Brain pericyte (primary cell): ENCODE measurements at places on chromosomes 1 and 21.

DNA sequence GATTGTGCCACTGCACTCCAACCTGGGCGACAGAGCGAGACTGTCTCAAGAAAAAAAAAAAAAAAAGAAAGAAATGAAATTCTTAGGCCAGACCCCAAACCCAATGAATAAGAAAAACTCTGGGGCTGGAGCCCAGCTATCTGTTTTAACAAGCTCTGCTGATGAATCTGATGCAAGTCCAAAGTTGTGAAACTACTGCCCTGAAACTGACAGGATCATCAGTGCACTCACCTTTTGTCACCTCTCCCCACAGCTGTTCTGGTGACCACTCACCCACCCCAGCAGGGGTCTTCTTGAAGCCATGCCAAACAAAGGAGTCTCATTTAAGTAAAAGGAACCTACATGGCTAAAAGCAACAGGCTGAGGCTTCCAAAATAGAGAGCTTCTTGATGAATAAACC lies 8.4 kb downstream of the PABPC4 start:
- DNase-seq = no peak

DNA sequence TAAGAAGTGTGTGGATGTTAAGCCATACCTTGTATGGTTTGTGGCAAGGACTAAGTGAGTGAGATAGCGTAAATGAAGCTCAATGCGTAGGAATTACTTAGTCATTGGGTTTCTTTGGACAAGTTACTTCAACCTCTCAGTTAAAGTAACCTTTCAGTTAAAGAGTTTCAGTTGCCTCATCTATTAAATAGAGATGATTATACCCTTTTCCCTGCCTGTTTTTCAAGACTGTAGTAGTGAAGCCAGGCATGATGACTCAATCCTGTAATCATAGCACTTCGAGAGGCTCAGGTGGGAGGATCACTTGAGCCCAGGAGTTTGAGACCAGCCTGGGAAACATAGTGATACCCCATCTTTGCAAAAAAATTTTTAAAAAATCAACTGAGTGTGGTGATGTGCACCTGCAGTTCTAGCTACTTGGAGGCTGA lies 6.3 kb downstream of the ZMPSTE24 start:
- DNase-seq = no peak

GRCh38 chr1:147640553-147641165 lies 29.7 kb downstream of the ACP6 start:
- DNase-seq = no peak

DNA sequence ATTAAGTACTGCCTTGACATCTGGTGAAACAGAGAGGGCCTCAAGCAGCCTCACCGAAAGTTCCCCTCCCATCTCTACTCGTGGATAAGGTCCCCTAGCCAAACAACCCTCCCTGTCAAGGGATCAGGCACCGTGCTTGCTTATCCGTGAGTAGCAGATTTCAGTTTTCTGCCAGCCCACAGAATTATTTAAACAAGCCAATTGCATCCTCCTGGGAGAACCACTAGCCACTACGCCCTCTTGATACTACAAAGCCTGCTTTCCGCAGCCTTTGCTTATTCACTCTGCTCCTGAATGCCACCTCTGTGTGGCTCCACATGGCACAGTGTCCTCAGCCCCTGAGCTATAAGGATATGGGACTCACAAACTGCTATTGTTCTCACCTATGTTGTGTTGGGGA lies 5.9 kb upstream of the TFF2 start:
- DNase-seq = no peak

GRCh38 chr1:154741327-154741726 lies 128.8 kb downstream of the KCNN3 start:
- no peak for DNase-seq

DNA sequence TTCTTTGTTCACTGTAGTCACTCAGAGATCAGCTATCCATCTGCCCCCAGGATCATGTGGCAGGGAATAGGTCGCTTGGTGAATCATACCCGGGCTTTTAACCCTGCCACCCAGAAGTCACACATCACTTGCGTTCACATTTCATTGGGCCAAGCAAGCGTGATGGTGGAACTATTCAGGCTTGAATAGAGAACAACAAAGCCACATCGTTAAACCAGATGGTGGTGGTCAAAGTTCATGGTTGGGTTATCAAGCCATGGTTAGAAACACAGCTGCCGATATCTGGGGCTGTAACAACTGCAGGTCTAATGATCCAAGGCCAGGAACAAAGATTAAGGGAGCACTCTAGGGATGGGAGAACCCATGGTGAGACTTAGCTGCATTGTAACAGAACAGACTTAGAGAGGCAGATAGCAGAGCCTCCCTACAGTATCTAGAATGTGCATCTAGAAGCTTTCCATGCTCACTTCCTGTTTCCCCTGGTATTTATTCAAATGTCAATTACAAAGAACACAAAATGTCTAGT lies 40.0 kb upstream of the PTPRC start:
- no peak for DNase-seq

- no peak for DNase-seq
Measured at GRCh38 chr1:225847610-225848009, 34.6 kb downstream of the TMEM63A start.

DNA sequence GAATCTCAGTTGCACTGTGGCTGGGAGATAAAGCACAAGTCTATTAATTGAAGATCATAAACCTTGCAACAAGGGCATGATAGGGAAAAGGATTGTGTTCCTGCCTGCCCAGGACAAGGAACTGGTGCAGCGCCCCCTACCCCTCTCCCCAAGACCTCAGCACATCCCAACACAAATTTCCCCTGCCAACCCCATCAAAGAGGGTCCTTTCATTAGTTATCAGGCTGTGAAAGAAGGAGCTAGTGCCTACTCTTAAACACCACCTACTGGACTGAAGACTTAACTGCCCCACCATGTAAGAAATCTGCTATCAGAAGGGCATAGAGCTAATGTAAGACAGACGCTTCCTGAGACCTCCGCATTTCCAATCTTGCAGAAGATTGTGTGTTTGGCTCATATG lies 372.6 kb downstream of the AGBL4 start:
- no peak for DNase-seq

GRCh38 chr1:59866462-59866861 lies 51.7 kb downstream of the HOOK1 start:
- DNase-seq = no peak

- peak; percentile 11 for DNase-seq
Measured at GRCh38 chr1:171654942-171655745, 2.7 kb upstream of the MYOC start.

- DNase-seq = no peak
Measured at GRCh38 chr1:39391691-39392679, 99.5 kb upstream of the BMP8A start.

GRCh38 chr1:10232163-10232562 lies 21.8 kb downstream of the KIF1B start:
- no peak for DNase-seq

DNA sequence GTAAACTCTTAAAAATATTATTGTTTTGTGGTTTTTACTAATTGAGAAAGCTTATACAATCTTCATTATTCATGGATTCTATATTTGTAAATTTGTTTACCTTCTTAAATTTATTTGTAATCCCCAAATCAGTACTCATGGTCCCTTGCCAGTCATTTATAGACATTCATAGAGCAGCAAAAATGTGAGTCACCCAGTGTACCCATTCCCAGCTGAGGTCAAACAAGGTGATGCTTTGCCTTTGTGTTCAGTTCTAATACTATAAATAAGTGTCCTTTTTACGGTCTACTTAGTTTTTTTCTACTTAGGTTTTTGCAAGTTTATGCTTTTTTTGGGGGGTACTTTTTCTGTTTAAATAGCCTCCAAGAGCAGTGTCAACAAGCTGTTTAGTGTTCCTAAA lies 36.1 kb downstream of the SORT1 start:
- DNase-seq = no peak

GRCh38 chr1:58779059-58779754 lies 4.6 kb downstream of the JUN start:
- DNase-seq = no peak

- no peak for DNase-seq
Measured at GRCh38 chr1:60822252-60822651, 260.1 kb upstream of the NFIA start.

- DNase-seq = no peak
Measured at GRCh38 chr1:212077028-212077427, 41.5 kb downstream of the DTL start.

DNA sequence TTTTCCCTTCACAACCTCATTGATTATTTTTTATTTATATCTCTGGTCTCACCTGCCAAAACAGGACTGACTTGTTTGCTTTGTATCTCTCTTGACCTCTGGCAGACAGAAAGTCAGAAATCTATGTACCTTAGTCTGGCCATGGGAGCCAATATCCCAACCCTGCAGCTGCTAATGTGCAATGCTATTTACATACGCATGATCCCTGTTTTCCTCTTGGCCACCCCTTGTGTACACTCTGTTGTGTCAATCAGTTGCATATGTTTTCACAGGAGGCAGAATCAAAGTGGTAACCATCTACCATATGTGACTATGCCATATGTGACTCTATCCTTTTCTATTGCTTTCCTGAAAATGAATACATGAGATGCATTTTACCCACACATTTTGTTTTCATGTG lies 688.8 kb downstream of the PLA2G4A start:
- DNase-seq = no peak

- no peak for DNase-seq
Measured at GRCh38 chr1:208820580-208821212, 576.5 kb upstream of the PLXNA2 start.

- no peak for DNase-seq
Measured at GRCh38 chr1:175569117-175569743, 174.2 kb downstream of the TNR start.

DNA sequence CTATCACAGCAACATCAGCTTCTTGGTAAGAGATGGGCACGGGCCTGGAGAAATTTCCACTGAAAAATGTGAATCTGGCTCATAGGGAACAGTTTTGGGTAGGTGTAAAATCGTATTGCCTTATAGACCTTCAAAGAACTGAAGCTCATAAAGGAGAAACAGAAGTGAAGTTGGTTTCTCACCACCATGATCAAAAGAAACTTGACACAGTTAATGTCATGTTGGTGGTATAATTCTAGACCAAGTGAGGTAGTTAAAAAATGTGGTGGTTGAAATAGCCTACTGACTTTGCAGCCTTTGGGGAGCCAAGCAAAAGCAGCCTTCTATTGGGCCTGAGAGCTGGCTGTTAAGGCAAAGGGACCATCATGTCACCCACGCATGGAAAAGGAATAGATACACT lies 8.9 kb downstream of the CD1D start:
- no peak for DNase-seq

GRCh38 chr1:103363008-103363365 lies 162.5 kb upstream of the RNPC3 start:
- no peak for DNase-seq

GRCh38 chr1:89286549-89287180 lies 14.0 kb upstream of the GBP5 start:
- no peak for DNase-seq

GRCh38 chr1:32963746-32964460 lies 706 bp downstream of the RNF19B start:
- no peak for DNase-seq

GRCh38 chr1:209176866-209177430 lies 406.6 kb upstream of the CAMK1G start:
- DNase-seq = no peak

- DNase-seq = no peak
Measured at GRCh38 chr1:184427722-184428121, 40.9 kb downstream of the C1orf21 start.

GRCh38 chr1:10122926-10123325 lies 87.4 kb upstream of the KIF1B start:
- no peak for DNase-seq

- DNase-seq = no peak
Measured at GRCh38 chr1:230072296-230072695, 5.3 kb downstream of the GALNT2 start.
